Testis (tissue), 5 donors: ENCODE measurements at places on chromosomes 13 and 19.

- DNase-seq = no peak
These were observed 548.2 kb upstream of the SLITRK1 start for GRCh38 chr13:84430446-84430845.

DNA sequence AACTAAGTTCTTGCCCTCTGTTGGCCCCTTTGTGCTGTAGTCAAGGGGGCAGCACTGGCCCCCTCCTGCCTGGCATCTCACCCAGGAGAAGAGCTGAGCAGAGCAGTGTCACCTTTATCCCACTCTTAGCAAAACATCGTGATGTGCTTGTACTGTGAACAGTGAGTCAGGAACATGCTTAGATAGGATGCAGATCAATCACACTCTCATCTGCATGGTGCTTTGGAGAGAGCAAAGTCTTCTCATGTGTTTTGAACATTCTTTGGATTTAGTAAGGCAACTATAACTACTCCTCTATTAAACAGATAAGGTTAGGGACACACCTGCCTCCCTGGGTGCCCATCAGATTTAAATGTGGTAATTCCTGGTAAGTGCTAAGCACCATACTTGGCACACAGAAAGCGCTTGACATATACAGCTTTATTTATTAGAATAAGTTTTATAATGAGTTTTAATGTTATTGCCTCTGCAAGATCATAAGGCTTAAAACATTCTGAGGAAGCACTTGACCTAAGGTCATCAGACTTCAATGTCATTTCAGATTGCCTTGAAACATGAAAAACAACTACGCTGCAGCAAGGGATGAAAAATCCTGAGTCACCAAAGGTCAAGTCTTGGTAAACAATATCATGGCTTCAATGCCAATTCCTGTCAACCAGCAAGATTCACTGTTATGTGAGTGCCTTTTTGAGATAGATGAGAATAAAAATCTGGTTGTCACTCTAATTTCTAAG, 82.4 kb upstream of the IRS2 start:
- no peak for DNase-seq

DNA sequence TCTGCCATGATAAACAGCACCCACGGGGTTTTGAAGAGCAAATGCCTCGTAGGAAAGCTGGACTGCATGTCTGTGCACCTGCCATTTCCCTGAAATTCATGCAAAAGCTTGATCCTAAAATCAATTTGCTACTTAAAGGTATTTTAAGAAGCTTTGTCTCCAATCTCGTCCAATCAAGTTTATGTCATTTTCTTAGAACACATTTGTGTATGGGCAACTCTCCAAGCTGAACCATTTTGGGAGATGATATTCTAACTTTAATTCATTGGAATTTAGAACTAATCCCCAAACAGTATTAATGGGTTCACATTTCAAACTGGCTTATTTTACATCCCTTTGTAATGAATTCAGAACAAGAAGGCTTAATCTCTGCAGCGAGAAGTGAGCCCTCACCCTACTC, 822 bp downstream of the ADPRHL1 start:
- no peak for DNase-seq

DNA sequence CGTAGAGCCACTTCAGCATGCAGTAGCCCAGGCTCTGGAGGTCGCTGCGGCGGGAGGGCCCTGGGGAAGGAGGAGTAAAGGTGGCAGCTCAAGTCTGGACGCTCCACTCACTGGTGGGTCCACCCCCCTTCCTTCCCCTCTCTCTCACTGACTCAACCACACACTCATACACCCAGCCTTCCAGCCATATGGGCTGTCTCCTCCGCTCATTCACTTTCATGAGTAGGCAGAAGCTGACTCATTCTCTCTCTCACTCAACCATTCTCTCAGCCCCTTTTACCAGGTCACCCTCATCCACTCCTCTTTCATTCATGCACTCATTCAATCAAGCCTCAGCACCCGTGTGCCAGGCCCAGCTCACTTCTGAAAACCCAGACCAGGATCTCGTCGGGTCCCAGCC, 27.5 kb upstream of the SIGLEC11 start:
- no peak for DNase-seq

- no peak for DNase-seq
These were observed 527.5 kb downstream of the RFC3 start for GRCh38 chr13:34345258-34345965.

GRCh38 chr13:110593430-110594130, 21.8 kb upstream of the NAXD start:
- DNase-seq = no peak

- no peak for DNase-seq
These were observed 10.8 kb upstream of the MBNL2 start for GRCh38 chr13:97211300-97211699.

- DNase-seq = no peak
These were observed 303.2 kb downstream of the TSHZ3 start for GRCh38 chr19:31046024-31046423.

GRCh38 chr19:16244091-16244490, 46.4 kb downstream of the AP1M1 start:
- no peak for DNase-seq

DNA sequence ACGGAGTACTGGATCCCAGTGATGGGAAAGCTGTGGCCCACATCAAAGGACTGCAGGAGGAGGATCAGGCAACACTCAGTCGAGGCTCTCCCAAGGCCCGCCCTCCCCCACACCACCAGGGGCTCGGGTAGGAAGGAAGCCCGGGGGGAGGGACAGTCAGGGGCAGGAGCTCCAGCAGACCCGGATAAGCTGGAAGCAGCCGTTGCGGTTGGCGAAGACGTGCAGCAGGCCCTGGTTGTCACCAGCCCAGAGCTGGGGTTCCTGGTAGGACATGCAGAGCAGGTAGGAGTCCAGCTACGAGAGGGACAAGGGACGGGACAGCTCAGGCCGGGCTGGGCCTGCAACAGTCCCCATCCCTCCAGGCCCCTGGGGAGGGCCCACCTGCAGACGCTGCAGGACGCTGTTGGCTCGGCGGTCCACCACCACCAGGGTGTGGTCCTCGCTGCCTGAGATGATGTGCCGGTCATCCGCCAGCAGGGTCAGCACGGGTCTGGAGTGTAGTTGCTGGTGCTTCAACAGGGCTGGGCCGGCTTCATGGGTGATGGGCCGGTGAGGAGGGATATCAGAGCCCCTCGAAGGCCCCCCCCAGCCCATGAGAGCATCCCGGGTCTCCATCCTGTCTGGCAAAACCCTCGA, 1.9 kb downstream of the GNG14 start:
- DNase-seq = no peak

- no peak for DNase-seq
These were observed 55.5 kb downstream of the CYSLTR2 start for GRCh38 chr13:48709213-48709612.

- DNase-seq = no peak
These were observed 12.7 kb downstream of the GPR42 start for GRCh38 chr19:35383536-35383935.

GRCh38 chr19:6580313-6580712, 10.6 kb downstream of the CD70 start:
- no peak for DNase-seq
